ENCODE measurements at places on chromosomes 5 and 9.

GRCh38 chr9:71145179-71145578 lies 23.8 kb upstream of the TRPM3 start:
- DNase-seq: no peak

- no peak for DNase-seq
Observed at GRCh38 chr9:26745111-26745510, 147.5 kb downstream of the CAAP1 start.

GRCh38 chr9:120982836-120983235 lies 56.2 kb upstream of the TRAF1 start:
- peak; percentile 22 for DNase-seq

- no peak for DNase-seq
Observed at GRCh38 chr5:59749782-59750520, 143.6 kb downstream of the PDE4D start.

- DNase-seq: no peak
Observed at GRCh38 chr9:78562021-78562420, 265.1 kb downstream of the PSAT1 start.

GRCh38 chr5:14450018-14450524 lies 131.5 kb upstream of the OTULINL start:
- peak; percentile 92 for DNase-seq

DNA sequence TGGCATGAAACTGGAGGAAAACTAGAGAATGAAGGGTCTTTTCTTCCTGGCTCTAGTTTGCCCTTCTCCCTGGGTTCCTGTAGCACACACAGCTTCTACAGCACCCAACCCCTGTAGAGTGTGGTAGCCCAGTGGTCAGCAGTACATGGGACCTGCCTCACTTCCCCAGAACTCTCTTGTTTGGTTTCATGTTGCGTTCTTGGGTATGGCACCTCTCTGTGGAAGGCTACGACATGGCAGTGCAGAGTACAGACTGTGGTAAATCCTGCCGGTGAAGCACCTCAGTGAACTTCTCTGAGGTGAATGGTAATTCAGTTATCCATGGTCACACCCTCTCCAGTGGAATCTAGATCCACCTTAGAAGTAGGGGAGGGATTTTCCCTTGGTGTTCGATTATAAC lies 105.5 kb downstream of the TLR4 start:
- DNase-seq: no peak

DNA sequence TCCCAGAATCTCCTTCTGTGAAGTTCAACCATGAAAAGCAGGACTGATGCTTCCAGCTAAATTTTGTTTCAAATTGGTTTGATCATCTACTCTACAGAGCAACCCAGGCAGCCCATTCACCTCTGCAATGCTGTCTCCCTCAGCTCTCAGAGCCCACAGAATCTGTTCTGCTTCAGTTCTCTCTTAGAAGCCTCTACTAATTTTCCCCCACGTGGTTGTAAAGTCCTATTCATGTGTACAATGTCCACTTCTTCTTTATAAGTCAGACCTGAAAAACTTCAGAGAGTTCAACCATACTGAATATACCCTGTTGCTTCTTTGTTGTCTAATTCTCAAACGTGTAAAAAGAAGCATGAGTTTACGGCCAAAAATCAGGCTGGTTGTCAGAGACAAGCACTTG lies 21.3 kb upstream of the FAM13B start:
- DNase-seq: no peak

GRCh38 chr9:97468658-97469448 lies 32.6 kb upstream of the TMOD1 start:
- no peak for DNase-seq

DNA sequence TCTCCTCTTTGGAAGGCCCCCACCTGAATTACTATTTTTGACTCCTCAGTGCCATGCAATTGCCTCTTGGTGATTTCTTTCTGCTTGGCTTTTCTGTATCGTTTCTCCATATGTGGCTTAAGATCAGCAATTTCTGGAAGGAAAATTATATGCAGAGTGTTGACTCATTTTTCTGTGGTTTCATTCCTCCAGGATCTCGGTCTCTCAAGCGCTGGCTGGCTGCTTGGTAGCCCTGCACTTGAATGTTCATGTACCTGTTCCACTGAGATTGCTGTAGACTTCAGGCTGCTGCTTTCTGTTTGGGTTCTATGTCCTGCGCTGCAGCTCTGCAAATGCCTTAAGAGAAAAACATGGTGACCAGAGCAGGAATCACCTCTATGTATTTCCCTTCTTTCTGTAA lies 77.6 kb downstream of the INIP start:
- DNase-seq: no peak

GRCh38 chr5:8944005-8944404 lies 601.9 kb downstream of the SEMA5A start:
- DNase-seq: peak; percentile 90
